ENCODE measurements at places on chromosomes 1 and 21.

DNA sequence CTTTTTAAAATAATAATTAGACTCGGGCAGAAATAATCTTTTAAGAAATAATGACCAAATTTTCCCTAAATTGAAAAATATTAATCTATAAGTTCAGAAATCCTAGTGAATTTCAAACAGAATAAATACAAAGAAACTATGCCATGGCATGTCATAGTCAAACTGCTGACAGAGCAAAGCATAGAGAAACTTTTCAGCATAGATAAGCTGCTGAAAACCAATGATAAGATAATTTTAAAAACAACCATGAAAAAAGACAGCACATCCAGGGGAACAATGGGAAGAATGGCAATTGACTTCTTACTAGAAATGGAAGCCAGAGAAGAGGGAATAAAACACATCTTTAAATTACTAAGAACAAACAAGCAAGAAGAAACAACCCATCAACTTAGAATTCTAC is 19.8 kb downstream of the CD1D start:
- no peak for DNase-seq

GRCh38 chr1:221937155-221937953 is 195.5 kb upstream of the DUSP10 start:
- DNase-seq, result no peak

- no peak for DNase-seq
Observed at GRCh38 chr1:157540160-157540748, 12.1 kb downstream of the FCRL5 start.

GRCh38 chr1:46927249-46927835 is 13.9 kb downstream of the CYP4A11 start:
- no peak for DNase-seq

GRCh38 chr1:18037651-18038050 is 69.9 kb upstream of the IGSF21 start:
- no peak for DNase-seq

DNA sequence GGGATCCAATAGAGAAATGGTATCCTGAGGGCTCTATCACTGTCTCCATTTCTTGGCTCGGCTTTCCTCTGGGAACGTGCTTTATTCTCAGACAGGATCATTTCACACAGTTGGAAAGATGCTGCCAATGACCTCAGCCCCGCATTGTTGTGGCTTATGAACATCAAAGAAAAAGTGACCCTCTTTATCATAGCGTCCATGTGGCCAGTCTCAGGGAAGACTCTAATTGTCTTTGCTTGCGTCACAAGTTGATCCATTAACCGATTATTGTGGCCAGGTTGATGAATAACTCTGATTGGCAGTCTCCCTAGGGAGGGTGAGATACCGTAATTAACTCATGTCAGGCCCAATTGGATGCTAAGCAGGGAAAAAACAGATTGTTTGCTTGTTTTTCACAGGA is 10.4 kb upstream of the TMEM9 start:
- no peak for DNase-seq

DNA sequence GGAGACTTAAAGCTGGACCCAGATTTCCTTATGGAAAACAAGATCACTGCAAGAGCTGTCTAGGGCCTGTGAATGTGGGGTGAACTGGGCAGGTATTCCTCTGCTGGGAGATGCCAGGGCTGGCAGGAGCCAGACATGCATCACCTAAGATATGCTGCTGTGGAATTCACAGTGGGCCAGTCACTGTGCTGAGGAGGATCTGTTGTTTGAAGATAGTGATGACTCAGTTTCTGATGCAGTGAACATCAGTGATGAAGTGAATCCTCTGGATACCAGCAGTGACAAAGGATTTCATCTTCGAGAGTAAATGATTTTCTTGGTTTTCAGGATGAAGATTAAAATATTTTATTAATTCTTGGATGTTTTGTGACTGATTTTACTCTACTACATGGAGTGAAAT is 29.9 kb upstream of the CAMSAP2 start:
- DNase-seq, result no peak

DNA sequence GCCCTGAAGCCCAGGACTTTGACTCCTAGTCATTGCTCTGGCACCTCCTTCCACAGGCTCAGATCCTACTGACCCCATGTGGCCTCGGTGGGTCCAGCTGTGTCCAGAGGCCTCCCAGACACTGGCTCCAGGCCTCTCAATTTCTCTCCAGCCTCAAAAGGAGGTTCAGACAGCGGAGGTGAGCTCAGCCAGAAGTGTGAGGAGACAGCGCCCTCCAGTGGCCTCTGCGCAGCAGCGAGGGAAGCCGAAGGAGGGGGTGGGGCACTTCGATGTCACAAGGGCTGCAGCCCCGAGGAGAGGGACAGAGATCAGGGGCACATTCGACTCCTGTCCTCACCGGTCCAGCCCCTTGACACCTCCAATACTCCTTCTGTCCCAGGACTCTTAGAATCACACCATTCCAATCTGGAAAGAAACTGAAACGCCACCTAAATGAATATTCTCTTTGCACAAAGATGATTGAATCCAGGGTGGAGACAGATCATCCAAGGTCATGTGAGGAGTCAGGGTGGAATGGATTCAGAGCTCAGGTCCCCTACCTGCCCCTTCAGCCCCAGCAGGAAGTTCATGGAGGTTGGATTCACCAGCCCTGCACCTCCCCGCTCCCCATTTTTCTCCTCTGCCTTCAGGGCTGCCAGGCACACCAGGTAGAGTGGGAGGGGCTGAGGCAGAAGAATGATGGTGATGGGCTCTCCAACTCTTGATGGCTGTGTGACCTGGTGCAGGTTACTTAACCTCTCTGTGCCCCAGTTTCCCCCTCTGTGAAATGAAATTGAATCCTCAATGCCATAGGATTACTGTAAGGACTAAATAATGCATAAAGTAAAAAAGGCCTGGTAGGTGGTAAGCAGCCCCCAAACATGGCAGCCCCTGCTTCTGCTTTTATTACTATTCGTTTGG is 34.8 kb upstream of the ZBTB40 start:
- DNase-seq, result peak; percentile 30

Data from NCI-H524 (cell line).